Activated CD4-positive, alpha-beta T cell treated with anti-CD3 and anti-CD28 coated beads, Interleukin-2, amount 50 U/mL, for 48 hours (primary cell): ENCODE measurements at places on chromosomes 3 and 15.

GRCh38 chr3:85535517-85535916 is 576.7 kb downstream of the CADM2 start:
- DNase-seq, result no peak

DNA sequence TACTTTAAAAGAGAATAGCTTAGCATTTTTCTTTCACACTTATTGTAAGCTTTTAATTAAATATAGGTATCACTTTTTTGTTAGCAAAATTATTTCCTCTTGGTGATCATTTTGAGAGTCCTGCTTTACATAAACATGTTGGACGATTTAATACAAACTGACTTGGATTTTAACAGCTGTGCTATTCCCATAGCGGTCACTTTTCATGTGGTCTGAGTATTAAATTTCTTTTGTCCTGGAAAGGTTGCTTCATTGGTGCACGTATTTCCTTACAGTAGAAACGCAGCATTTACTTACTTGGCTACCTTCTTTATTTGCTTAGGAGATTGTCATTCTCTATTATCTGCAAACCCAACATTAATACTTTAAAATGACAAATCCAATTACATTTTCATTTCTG is 109.4 kb downstream of the ATG7 start:
- DNase-seq, result no peak

DNA sequence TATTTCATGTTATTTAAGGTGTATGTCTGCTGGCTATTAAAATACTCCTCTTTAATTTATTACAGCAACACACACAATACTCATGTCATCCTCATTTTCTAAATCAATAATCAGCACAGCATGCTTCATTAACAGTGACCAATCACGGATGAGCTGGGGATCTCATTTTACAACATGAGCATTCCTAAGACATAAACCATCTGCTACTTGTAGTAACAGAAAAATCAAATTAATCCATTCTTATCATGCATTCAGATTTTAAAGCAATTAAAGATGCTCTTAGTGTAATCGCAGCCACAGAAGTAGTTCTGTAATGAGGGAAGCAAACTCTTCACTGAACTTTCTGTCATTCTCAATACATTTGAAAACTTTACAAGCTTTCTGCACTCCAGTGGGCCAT is 191.1 kb downstream of the TBC1D5 start:
- no peak for DNase-seq

GRCh38 chr3:126349071-126349470 is 8.1 kb downstream of the KLF15 start:
- DNase-seq, result no peak

- DNase-seq, result no peak
Observed at GRCh38 chr3:81936817-81937216, 175.4 kb upstream of the GBE1 start.

DNA sequence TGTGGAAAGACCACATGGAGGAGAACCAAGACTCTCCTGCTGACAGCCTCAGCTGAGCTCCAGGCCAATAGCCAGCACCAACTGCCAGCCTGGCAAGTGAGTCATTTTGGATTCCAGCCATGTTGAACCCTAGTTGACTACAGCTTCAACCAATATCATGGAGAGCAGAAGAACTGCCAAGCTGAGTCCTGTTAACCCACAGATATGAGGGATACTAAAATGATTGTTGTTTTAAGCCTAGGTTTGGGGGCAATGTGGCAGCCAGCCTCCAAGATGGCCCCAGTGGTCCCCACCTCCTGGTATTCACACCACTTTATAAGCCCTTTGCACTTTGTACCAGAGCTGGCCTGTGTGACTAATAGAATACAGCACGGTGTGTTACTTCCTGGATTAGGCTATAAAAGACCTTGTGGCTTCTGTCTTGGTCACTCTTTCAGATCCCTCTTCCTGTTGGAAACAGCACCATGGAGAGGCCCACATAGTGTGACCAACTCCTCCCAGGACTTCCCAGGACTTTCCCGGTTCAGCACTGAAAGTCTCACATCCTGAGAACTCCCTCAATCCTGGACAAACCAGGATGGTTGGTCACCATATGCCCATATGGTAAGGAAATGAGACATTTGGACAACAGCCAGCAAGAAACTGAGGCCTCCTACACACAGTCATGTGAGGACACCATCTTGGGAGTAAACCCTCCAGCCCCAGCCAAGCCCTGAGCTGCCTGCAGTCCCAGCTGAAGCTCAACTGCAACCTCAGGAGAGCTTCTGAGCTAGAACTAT is 32.4 kb upstream of the CDV3 start:
- no peak for DNase-seq

DNA sequence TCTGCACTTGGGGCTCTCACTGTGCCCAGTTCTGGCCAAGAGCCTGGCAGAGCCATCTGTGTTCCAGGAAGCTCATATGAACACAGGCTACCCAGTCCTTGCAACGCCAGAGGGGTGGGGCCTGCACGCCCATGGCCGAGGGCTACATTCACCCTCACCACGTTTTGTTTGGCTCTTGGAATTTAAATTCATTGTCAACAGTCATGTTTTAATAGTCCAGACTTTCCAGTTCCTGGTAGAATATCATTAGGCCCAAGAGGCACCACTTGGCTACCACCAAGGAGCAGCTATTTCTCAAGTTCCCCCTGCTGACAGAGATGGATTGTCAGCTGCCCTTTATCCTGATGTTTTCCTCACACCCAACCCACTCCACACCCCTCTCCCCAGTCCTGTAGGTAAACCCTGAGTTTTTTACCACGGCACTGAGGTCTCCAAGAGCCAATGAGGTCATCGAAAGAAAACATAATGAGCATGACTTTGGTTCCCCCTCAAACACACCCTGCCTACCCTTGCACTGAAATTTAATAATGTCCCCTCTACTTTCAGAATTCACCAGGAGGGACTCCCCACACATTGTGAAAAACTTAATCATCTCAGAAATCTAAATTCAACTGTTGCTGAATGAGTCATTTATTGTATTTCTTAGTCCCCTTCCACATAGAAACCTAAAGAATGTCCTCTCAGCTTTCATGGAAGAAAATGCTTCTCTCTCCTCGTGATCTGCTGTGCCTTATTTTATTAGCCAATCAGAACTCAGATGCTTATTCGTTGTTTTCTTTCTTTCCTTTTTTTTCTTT is 125.1 kb downstream of the SHQ1 start:
- DNase-seq, result peak; percentile 21

DNA sequence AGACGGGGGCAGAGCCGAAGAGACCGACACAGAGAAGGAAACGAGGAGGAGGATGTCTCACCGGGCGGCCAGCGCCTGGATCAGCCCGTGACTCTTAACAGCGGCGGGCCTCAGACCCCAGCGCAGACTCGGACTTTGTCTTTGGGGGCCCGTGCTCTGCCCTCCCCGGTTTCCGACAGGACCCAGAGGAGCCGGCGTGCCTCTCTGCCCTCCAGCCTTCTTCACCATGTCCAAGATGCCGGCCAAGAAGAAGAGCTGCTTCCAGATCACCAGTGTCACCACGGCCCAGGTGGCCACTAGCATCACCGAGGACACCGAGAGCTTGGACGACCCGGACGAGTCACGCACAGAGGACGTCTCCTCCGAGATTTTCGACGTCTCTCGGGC is 1.0 kb downstream of the TSC22D2 start:
- DNase-seq, result no peak

GRCh38 chr3:106184540-106185457 is 316.0 kb upstream of the CBLB start:
- no peak for DNase-seq
